RWPE1 (cell line): ENCODE measurements at places on chromosomes 1 and 21.
A peak's percentile ranks its signal among the peaks of the same experiment; 100 is the strongest.

DNA sequence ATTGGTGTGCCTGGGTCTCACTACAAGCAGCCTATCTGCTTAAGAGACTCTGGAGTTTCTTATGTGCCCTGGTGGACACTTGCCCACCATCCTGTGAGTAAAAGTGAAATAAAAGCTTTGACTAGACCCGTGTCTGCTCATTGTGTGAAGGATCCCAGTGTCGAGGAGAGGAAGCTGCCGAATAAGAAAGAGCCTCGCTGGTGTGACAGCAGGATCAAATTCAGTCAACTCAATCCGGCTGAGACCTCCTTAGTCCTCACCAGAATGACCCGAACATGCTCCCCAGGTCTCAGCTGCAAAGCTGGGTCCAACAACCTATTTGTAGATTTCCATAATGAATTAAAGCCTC lies 14.8 kb downstream of the CD2 start:
- DNase-seq, result no peak

DNA sequence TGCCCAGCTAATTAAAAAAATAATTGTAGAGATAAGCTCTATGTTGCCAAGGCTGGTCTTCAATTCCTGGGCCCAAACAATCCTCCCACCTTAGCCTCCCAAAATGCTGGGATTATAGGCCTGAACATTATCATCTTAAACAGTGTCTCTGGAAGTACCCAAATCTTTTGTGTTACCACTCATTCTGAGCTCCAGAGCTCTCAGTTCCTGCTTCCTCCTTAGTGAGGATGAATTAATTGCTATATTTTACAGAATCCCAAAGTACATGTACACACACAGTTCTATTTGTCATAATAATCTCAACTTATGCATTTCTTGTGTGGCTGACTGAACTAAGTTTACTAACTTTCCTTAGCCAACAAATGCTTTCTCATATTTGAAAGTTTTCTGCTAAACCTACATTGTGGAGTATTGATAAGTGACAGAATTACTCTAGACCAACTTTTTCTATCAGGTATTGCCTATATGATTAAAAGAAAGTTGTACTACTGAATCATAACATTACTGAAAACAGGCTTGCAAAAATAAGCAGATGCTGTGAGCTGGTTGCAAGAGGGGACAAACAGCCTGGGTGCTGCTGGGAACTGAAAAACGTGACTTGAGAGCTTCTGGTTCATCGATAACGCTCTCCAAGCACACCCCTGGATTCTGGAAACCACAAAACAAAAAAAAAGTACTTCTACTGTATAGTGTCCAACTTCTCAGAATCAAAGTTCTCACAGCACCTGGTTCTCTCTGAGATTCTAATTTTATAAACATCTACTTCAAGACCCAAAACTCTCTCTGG lies 15.3 kb downstream of the VAV3 start:
- DNase-seq, result no peak

DNA sequence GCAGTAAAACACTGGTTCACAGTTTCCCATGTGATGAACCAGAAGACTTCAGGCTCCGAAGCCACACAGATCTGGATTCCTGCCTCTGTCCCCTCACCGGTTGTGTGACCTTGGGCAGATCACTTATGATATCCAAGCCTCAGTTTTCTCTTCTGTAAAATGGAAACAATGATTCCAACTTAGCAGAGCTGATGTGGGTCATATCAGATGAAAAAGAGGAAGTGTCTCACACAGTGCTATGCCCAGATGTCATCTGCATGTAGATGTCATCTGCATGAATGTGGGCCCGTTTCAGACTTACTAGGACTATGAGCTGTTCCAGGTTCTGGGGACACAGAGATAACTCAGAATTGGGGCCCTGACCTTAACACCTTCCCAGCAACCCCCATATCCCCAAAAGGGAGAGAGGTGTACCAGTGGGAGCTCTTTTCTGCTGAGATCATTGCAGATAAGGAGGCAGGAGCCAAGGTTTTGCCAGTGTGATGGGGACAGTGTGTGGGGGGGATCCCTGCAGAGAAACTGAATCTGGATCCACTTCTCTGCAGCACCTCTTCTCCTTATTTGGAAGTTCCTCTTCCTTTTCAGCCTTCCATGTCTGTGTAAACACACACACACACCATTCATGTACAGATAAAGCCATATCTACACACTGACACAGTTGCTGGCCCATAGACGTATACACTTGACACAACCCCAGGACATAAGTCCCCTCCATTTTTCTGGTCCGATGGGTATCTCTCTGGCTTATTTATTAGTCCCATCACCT lies 5.0 kb upstream of the ADGRB2 start:
- no peak for DNase-seq

DNA sequence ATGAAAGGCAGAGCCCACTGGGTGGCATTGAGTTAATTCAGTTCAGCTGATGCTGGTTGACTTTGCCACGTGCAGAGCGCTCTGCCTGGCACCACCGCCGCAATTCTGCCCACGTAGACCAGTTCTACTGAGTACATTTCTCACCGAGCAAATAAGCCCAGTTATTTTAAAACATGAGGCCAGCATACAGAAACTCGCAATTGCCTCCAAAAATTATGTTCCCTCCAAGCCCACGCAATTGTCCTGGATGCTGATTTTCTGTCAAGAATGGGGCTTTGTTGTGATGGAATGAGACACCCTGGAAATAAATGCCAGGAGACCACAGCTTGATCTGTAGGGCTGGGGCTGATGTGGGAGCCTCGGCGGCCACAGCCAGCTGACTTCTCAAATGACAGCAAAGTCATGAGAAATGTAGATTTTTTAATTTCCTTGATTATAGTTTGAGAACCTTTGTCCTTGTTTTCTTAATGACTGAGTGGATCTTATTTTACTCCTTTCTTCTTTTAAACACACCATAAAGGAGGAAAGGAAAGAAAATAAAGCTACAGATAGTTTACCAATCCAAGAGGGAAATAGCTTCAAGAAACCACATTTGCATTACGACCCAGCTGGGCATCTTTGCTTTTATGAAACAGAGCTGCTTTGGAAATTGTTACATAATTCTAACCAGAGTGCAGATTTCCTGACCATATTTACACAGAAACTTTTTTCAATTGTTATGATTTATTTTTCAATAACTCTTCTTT lies 11.6 kb upstream of the PARP1 start:
- no peak for DNase-seq

GRCh38 chr1:44409757-44410156 lies 4.7 kb downstream of the RNF220 start:
- no peak for DNase-seq

DNA sequence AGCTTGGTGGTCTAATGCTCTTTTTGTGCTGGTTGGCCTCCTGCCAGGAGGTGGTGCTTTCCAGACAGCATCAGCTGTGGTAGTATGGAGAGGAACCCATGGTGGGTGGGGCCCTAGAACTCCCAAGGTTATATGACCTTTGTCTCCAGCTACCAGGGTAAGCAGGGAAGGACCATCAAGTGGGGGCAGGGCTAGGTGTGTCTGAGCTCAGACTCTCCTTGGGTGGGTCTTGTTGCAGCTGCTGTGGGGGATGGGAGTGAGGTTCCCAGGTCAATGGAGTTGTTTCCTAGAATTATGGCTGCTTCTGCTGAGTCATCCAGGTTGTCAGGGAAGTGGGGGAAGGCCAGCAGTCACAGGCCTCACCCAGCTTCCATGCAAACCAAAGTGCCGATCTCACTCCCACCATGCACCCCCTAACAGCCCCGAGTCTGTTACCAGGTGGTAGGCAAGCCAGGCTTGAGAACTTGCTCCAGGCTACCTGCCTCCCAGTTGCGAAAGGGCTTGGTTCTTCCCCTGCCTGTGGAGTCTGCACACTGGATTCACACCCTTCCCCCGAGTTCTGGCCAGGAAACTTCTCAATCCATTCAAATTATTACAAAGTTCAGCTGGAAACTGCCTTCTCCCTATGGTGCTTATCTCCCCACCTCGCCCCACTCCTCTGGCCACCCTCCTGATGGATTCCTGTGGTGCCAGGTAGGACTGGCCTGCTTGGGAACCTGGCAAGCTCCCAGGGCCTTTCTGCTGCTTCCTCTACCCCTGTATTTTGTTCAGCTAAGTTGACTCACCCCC lies 37.8 kb downstream of the DRAM2 start:
- DNase-seq, result no peak

GRCh38 chr1:189693140-189693539 lies 784.5 kb downstream of the BRINP3 start:
- DNase-seq, result no peak

DNA sequence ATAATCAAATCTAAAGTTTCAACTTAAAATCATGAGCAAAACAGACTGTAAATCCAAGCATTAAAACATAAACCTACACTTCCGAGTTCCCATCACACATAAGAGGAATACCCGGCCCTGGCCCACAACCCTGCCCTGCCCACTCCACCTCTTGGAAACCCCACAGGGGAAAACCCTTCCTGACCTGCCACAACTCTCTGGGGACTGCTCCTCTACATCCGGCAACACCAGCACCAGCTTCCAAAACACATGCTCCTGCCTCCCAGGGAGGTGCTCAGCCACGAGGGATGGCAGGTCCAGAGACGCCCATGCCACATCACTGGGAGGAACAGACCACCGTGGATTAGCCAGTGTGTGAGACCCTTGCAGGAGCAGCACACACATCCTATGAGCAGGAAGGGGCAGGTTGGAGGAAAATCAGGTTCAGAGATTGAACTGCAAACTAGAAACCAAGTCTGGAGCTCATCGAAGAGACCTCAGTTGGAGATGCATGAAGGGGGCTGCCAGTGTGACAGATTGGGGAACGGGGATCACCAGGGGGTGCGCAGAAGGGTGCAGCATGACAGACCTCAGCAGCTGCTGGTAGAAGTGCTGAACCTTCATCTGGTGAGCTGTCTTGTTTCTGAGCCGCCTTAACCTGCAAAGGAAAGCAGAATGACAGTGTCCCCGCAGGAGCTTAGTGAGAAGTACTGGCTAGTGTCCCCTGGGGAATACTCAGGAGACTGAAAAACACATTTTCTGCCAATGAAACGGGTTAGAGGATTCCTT lies 25.8 kb upstream of the LSS start:
- no peak for DNase-seq

- DNase-seq, result no peak
Observed at GRCh38 chr1:182293119-182293589, 98.4 kb downstream of the GLUL start.

- no peak for DNase-seq
Observed at GRCh38 chr1:116861137-116861536, 48.6 kb upstream of the PTGFRN start.

GRCh38 chr1:18440385-18441226 lies 40.1 kb upstream of the KLHDC7A start:
- DNase-seq, result peak; percentile 3

- no peak for DNase-seq
Observed at GRCh38 chr21:45078371-45078770, 4.0 kb downstream of the ADARB1 start.

DNA sequence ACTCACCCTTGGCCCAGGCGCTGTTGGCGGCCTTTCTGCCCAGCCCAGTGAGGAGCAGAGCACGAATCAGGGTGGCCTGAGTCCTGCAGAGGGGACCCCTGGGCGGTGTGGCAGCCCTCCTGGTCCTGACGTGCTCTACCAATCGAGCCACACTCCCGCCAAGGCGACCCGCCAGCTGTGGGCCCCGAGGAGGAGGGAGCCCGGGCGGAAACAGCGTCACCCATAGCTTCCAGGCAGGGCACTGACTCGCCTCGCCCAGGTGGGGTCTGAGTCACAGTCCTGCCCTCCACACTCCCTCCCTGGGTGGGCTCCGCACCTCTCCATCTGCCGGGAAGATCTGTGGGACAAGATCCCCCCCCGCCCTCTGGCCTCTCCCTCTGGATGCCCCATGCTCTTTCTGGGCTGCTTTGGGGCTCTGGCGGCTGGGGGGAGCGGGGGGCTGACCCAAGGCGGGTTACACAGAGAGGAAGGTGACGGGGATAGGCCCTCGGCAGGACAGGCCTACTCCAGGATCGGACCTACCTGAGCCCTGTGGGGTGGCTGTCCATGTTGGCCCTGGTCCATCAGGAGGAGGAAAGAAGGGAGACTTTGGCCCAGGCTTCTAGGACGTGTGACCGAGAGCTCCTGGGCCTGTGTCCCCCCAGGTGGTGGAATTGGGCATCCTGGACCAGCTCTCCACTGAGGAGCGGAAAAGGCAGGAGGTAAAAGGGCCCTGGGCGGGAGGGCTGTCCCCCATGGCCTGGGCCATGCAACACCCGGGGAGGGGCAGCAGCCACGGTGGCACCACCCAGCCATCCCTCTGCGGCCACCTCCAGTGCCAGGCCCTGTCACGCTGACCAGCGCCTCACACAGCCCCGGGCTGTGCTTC lies 14.0 kb downstream of the ARHGEF16 start:
- DNase-seq, result no peak

DNA sequence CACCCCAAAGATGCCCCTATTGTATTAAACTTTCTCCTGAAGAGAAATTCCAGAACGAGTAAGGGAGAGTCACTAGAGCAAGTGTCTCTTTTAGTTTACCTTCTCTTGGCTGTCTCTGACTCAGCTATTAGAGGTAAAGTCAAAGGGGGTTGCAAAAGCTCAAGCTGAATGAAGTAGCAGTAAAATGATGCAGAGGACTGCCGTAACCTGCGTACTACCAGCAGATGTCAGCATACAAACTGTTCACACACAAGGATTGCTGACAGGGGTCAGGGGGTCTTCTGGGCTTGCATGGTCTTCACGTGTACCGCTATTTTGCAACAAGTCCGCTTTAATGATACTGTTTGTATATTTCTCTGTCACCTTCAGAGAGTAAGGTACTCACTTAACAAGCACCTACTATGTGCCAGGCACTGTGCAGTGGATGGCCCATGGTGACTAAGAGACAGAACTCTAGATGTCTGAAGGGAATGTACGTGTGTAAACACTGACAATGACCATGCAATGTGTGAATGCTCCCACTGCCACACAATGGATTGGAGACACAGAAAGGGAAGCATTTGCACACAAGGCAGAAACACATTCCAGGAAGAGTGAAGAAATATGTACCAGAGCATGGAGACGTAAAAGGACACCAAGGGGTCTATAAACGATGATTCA lies 34.9 kb downstream of the CHML start:
- no peak for DNase-seq

- DNase-seq, result no peak
Observed at GRCh38 chr1:228825041-228825440, 89.8 kb downstream of the RHOU start.

- no peak for DNase-seq
Observed at GRCh38 chr1:52455686-52456085, 51.3 kb downstream of the PRPF38A start.

DNA sequence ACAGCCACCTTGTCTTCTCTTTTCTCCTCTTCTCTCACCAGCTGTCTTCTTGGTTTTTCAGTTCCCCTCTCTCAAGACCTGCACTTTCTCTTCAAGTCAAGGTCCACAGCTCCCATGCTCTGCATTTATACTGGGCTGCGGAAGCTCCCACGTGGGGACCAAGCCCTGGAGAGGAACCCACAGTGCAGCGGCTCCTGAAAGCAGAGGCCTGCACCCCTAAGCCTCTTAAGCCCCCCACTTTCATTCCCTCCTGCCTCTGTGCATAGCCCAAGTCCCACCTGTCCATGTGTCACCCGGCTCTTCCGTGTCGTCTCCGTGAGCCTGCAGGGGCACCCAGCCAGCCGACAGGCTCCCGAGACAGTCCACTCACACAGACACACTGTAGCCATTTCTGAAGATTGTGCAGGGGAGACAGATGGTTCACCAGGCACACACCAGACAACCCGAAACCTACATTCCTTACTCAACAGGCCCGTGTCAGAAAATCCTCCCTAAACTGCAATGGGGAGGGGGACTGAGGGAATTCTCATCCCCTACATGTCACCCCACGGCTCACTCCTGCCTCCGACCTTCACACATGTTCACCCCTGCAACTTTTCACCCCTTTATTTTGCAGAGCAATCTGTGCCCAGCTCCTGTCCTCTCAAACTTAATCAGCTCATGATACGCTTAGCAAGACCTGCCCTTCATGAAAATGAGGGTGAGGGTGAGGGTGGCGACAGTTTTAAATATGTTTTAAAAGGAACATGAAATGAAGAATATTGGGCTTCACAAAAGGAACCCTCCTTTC lies 6.3 kb downstream of the MX2 start:
- no peak for DNase-seq
